ENCODE measurements at places on chromosomes 6 and 20.

- DNase-seq: peak; percentile 82
Measured at GRCh38 chr6:148501178-148501590, 158.5 kb downstream of the SASH1 start.

GRCh38 chr6:169778646-169779045 lies 27.2 kb downstream of the ERMARD start:
- DNase-seq: no peak

- DNase-seq: no peak
Measured at GRCh38 chr6:2866171-2866846, 24.6 kb upstream of the SERPINB1 start.

DNA sequence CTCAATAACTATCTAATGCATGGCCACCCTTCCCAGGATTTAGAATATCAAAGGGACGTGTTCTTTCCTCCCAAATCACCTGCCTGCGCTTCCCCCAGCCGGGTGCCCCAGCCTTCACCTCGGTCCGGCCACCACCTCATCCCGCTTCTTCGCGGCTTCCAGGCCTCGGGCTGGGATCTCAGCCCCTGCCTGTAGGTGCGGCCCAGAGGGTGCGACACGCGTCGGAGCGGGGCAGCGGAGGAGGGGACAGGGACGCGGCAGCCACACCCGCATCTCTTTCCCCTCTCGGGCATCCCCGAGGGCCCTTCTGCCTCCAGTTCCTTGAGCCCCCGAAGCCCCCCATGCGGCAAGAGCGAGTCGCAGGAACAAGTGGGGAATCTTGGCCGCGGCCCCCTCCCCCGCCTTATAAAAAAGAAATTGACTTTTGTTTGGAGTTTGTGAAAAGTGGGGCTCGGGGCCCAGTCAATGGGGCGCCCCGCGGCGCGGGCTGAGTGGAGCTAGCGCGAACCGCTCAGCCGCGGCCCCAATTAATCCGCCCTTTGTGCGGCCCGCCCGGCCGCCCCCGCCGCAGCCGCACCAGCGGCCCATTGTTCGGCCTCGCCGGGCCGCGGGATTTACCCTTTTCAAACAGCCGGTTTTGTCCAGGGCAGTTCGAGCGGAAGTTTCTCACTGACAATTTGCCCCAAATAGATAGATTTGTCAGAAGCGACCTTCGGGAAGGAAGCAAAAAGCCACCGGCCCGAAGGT lies 8.4 kb upstream of the NR2E1 start:
- DNase-seq: no peak

DNA sequence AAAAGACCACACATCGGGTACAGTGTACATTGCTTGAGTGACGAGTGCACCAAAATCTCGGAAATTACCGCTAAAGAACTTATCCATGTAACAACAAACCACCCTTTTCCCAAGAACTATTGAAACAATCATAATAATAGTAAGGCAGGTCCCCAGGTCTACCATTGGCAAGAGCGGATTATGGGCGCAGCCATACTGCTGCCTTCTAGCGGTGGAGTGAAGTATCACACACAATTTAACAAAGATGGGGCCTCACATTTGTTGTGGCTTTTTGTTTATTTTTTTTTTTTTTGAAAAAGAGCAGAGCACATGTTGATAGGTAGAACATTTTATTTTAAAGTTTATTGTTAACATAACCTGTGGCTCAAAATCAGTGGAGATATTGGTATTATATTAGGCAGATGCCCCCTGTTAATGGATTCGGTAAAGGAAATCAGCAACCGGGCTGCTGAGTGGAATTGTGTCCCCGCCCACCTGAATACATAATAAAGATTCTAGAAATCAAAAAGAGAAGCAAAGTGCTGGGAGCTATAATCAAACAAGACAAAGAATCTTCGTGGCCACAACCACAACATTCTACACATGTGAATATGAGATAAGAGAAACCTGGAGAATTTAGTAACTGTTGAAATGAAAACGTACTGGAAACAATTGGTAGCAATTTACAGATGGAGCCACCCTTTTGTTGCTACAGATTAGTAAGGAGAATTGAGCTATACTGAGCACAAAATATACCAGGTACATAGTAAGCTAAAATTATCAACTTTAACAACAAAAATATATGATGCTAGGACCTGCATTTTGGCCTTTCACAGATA lies 94.2 kb upstream of the EXOC2 start:
- DNase-seq: no peak

DNA sequence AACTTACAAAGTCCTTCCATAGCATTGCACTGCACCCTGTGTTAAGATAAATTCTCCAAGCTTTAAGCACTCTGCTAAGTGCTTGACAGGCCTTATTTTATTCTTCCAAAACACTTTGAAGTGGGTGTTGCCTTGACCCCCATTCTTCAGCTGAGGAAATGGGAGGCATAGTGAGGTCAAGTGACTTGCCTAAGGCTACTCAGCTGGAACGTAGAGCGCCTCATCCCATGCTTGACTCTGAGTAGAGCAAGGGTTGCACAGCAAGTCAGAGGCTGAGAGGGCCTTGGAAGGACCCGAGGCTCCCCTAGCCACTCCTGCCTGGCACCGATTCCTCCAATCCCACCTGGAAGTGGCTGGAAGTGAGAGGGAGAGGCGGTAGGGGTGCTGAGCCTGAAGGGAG lies 19.6 kb upstream of the CSNK2A1 start:
- DNase-seq: no peak

DNA sequence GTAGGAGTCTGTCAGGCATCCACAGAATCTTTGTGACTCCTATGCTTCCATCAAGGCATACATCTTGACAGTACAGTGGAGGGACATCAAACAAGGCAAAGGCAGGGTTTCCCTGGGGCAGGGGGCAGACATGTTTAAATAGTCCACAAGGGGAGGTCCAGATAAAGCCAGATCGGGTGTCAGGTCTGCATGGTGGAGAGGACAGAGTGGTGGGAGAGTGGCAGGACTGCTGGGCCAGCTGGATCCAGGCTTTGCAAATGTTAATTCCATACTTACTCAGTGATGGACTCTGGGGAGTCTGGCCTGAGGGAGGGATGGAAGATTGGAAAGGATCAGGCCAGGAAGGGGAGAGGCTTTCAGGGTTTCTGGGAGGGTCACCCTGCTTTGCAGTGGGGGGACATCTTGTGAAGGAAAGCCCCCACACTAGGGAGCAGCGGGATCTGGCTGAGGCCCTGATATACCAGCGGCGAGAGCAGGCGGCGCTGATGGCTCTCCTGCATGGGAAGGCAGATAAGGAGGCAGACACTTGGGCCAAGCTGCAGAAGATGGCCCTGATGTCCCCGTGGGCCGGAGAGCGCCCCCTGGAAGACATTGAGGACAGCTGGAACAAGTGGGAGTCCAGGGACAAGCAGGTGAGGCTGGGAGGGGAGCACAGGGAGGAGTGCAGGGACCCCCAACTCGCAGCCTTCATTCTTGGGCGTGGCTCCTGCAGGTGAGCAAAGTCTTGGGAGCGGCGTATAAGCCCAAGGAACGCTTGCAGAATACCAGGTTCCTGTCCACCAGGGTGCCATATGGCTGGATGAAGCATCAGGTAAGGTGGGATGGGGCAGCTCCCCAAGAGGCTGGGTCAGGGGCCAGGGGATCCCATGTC lies 44.6 kb downstream of the SUN5 start:
- no peak for DNase-seq

DNA sequence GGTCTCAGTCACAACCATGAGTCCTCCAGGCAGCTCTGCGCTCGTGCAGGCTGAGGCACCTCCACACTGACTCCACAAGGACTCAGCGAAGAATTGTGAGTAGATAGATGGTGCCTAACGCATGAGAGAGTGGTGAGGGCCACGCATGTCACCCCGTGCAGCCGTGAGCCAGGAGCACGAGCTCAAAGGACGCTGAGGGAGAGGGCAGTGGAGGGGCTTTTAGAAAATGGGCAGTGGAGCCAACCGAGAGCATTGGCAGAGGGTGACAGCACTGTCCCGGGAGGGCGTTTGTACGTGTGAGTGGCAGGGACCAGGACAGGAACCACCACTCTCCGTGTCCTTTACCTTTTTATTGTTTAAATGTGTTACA lies 105.6 kb downstream of the PSMB1 start:
- DNase-seq: no peak

GRCh38 chr20:57698867-57699275 lies 10.9 kb downstream of the PMEPA1 start:
- no peak for DNase-seq

- DNase-seq: no peak
Measured at GRCh38 chr20:23007886-23008655, 27.0 kb upstream of the SSTR4 start.

- peak; percentile 48 for DNase-seq
Measured at GRCh38 chr20:44309763-44310663, 989 bp downstream of the FITM2 start.

- no peak for DNase-seq
Measured at GRCh38 chr6:156359912-156360311, 417.3 kb upstream of the ARID1B start.

GRCh38 chr6:52376763-52377162 lies 14.8 kb downstream of the PAQR8 start:
- DNase-seq: peak; percentile 42

- DNase-seq: no peak
Measured at GRCh38 chr6:41887331-41887751, 7.8 kb downstream of the USP49 start.

DNA sequence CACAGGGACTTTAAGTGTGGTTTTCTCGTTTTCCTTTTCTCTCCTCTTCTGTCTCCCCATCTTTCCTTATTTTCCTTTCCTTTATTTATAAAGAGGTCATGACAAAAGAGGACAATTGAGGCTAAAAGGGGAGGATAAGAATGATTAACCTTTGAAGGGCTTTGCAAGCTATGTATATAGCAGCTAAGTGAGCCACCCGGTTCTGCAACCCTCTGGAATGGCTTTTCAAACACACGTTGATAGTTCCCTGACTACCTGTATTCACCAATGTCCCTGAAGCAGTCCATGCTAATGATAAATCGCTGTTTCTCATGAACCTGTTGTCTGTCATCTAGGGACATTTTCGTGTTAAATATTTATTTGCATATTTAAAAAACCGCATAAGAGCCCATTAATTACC lies 124.4 kb upstream of the RALGAPA2 start:
- DNase-seq: no peak

DNA sequence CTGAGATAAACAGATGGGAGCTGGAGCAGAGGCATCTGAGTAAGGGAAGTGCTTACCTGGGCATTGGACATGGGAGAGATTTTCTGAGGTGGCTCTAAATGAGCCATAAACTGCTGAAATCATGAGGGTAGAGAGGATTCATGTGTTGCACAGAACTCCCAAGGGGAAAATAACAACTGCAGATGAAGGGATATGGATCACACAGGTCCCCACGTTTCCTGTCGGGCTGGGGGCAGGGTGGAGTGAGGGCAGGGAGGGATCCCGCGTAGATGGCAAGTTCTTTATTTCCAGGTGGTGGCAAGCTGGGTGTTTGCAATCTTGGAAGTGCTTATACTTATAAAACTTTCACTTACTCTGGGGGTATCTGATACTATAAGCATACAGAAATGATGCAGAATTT lies 422.6 kb upstream of the FLRT3 start:
- DNase-seq: no peak

- DNase-seq: no peak
Measured at GRCh38 chr6:42268835-42269204, 51.2 kb upstream of the MRPS10 start.

DNA sequence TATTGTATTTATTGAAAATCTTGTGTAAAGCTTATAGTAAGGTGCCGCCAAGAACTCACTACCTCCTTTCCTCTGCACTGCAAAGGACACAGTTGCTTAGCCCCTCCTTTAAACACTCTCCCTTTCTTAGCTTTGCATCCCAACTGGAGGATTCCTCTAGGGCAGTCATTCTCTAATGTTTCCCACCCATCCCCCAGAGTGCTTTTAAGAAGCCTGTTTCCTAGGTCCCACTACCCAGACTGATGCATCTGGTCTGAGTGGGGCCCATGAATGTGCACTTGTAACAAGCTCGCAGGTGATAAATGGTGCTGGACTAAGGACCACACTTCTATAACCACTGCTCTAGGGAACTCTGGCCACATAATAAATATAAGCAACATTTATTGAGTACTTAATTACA lies 55.2 kb downstream of the B4GALT5 start:
- no peak for DNase-seq

GRCh38 chr6:157747370-157747769 lies 75.7 kb upstream of the SNX9 start:
- no peak for DNase-seq

- no peak for DNase-seq
Measured at GRCh38 chr6:3527651-3527977, 70.8 kb upstream of the SLC22A23 start.

GRCh38 chr6:7899101-7899888 lies 11.3 kb downstream of the TXNDC5 start:
- DNase-seq: no peak

- no peak for DNase-seq
Measured at GRCh38 chr20:62317167-62317655, 14.4 kb downstream of the ADRM1 start.

DNA sequence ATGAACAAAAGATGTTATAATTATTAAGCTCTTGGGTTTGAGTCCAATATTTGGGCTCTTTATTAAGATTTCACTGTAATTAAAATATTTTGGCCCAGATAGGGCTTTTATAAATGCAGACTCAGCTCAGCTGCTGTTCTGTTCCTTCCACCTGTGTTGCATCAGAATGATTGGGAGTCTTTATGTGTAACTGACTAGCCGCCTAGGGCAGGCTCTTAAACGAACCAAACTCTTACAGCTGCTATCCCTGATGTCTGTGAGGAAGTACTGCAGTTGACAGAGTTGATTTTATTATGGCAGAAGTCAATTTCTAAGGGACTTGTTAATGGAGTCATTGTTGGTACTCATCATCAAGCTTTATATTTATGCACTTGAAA lies 144.7 kb downstream of the MYO6 start:
- DNase-seq: peak; percentile 5

- no peak for DNase-seq
Measured at GRCh38 chr6:70952608-70953165, 4.2 kb downstream of the B3GAT2 start.

DNA sequence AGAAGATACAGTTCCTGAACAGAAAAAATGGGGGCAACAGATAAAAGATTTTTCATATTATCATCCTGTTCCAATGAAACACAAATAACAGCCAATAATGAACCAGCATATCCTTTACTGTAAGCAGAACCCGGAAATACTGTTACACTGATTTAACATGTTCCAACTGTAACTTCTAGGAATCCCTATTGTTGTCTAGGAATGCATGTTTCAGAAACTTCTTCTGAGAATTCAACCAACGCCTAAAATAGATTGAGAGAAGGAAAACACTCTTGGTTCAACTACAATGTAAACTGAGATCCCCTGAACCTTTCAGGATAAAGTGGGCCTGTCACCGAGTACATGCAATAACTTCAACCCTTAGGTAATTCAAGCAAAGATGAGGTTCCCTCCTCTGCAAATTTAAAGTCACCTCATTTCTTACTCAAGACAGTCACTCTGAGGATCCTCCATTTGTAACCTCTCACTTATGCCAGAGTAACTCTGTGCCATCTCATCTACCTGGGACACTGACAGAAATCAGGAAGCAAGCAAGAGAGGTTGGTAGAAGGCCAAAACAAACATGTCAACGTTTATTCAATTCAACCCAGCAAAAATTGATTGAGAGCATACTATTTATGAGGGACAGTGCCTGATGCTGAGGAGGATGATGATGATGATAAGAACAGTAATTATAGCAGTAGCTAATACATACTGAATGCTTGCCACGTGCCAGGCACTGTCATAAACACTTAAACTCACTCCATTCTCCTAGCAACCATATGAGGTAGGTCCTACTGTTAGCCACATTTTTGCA lies 14.1 kb downstream of the UBE3D start:
- no peak for DNase-seq

GRCh38 chr6:108564178-108564577 lies 3.5 kb downstream of the FOXO3 start:
- no peak for DNase-seq

- no peak for DNase-seq
Measured at GRCh38 chr6:68069921-68070710, 565.0 kb upstream of the ADGRB3 start.

GRCh38 chr6:151385177-151385576 lies 6.2 kb downstream of the ZBTB2 start:
- no peak for DNase-seq
